ENCODE measurements at places on chromosomes 4 and X.

DNA sequence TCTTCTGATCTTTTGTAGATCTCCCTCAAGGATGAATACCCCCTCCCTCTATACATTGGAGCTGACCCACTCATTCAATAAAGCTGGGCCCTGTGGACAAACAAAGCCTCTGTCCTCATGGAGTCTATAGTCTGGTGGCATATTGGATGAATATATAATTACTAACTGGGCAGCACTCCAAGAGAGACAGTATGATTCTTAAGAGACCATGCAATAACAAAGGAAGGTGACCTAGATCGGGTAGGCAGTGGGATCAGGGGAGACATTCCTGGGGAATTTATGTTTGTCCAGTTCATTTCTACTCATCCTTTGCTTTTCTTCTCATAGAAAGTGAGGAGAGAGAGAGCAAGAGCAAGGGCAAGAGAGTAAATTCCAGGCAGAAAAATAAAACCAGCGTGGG lies 23.5 kb upstream of the CXCL13 start:
- DNase-seq = no peak

- DNase-seq = no peak
These were observed 1.7 kb upstream of the STIM2 start for GRCh38 chr4:26858947-26859401.

DNA sequence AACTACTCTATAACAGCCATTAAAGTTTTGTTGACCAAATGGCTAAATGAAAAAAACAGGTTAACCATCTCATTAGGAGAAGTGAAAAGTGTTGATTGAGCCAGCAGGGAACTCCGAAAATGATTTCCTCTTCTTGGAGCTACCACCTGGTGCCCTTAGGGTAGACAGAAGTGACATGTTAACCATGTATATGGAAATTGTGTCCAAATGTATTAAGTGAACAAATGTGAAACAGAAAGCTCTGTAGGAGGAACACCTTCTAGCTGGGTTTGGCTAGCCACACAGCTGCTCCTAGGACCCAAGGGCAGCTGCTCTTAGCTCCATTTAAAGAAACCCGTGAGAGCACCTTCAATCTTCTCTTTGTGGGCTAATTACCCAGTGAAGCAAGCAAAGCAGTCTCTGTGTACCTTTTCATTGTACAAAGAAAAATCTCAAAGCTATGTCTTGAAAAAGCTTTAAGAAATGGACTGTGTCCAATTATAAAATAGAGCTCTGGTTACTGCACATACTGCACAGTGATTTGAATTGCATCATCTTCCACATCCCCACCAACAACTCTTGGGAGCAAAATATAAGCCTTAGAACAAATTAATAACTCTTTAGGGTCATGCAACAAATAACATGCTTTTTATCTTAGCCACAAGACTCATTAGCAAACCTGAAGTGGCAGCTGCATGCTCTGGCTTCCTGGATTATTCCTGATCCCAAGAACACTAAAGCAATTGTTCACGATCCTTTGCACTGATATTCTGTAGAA lies 59.2 kb upstream of the PARM1 start:
- no peak for DNase-seq

GRCh38 chrX:47623540-47624027 lies 3.9 kb upstream of the SYN1 start:
- peak; percentile 72 for DNase-seq

GRCh38 chrX:39944416-39944815 lies 153.3 kb downstream of the BCOR start:
- DNase-seq = no peak

DNA sequence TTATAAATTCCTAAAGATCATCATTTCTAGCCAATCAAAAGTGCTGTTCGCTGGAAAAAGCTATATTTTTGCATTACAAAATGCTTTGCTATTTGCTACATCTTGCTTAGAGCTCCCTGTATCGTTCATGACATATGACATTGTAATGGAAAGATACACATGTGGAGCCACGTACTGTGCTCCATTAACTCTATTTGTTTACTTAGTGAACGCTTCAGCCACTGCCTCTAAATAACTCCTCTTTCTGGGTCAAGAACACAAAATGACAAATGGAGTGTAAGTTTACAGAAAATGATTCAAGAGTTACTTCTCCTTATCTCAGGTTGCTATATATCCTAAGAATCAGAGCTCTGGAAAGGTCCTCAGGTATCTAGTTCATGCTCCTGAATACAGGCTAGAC lies 329.1 kb upstream of the SMIM31 start:
- DNase-seq = no peak

DNA sequence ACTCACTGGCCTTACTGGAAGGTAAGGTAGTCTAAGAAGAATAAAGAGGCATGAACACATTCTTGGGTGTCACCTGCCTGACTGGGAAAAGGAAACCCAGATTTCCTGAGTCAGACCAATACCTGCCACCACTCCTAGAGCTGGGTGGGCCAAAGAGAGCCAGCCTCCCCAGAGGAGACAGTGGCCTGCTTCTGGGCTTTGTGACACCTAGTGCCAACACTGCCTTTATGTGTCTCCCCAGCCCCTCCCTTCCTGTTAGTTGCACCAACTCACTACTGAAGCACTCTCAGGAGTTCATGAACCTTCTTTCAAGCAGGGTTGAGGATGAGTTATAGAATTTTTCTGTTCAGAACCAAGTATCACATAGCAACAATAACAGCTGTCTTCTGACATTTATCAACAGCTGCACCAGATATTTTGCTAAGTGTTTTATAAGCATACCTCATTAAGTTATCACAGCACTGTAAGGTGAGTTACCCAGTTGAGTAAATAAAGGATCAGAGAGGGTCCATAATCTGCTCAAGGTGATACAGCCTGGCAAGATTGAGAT lies 77.6 kb upstream of the ETNPPL start:
- DNase-seq = no peak

DNA sequence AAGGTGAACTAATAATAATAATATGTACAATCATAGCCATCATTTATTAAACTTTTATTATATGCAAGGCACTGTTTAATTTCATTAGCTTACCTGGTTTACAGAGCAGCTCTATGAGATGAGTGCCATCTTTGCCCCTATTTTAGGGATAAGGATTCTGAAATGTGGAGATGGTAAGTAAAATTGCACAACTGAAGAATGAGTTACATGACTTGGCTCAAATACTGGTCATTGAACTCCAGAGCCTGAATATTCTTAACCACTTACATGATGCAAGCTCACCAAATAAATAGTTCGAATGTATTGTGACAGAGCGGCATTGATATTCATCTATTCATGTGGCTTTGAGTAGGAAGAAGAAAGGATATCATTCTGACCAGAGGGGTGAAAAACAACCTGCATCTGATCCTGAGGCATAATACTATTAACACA lies 11.7 kb downstream of the ALB start:
- no peak for DNase-seq

DNA sequence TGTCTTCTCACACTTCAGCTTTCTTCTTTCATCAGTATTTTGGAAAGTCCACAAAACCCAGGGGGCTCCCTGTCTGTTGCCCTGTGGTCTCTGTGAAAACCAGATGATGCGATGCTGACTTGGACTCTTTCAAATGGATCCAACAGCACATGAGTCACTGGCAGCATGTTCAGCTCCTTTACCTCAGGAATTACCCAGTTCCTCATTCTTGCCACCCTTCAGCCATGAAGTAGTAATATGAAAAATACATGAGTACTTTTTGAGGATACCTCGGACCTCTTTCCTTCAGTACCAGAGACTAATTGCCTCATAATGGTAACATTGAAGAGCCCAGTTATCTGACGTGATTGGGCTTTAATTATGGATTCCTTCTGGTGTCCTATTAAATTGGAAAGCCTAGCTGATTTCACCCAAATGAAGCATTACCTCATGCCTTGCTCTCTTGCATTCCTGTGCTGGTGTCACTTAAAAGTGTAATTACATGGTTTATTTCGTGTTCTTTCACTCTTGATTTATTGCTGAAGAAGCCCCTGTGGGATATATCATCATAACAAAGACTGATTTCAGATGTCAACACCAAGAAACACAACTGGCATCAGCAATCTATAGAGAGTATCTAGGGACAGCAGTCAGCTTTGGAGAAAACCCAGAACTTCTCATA lies 63.4 kb downstream of the NFKB1 start:
- no peak for DNase-seq

DNA sequence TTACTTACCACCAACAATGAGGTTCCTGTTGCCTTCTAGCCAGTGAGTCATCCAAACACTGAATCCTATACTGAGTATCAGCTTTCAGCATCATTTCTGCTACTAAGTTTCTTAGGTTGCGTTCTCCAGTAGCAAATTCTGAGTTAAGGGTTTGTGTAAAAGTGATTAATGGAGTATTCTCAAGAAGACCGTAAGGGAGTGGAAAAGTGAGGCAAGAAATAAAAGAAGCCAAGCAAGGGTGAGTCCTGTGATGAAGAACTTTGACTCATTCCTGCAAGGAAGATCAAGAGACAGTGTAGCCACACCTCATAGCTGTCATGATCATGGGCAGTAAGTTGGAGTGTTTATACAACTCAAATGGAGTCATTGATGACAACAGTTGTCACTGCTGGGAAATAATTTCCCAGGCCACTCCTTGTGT lies 446.2 kb downstream of the RAPGEF2 start:
- DNase-seq = no peak

GRCh38 chr4:74545448-74545847 lies 100.5 kb downstream of the AREG start:
- DNase-seq = no peak

- DNase-seq = no peak
These were observed 104.3 kb downstream of the USP46 start for GRCh38 chr4:52554612-52555355.

DNA sequence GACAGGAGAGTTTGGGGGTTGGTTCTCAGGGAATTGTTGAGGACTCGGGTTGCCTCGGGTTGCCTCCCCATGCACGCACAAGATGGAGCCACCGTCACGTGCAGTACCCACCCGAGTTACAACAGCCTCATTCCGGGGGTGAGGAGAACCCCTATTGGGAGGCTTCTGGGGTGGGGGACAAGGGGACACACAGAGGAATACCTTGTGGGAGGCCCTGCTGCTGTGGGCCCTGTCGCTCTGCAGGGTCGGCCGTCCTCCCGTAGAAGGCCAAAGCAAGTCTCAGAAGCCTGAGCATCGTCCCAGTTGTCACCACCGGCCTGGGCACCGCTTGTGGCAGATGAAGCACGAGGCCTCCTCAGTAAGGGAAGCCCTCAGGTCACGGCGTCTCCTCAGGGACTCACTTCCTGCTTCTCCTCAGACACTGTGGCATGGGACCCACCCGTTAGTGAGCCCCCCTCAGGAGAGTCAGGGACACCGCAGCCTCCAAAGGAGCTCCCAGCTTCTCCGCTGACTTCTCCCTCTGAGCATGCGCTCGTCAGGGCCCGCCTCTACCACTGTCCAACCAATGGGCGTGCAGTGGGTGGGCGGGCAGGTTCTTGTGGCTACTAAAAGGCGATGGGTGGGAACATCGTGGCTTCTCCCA lies at the start of gene CT55:
Gene CT55 (minus strand): TSS at position 522 of the 643 bp plus-strand sequence. CDS start 227 bp downstream, at position 295.
- DNase-seq = no peak

DNA sequence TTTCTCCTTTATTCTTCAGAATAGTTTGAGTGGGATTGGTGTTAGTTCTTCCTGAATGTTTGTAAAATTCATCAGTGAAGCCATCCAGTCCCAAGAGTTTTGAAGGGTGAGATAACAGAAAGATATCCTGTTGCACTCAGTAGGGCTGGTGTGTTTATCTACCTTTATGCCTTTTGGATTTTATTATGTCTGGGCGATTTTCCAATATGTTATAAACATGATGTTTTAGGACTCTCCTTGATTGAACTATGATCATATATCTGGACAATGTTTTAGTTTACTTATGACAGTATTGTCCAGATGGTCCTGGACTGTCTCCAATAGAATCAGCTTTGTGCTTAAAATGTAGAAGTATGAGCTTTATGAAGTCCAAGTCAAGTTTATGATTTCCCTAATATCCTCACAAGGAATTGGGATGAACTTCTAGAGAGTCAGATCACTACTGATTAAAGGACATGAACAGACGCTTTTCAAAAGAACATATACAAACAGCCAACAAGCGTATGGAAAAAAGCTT lies 77.6 kb upstream of the ITM2A start:
- no peak for DNase-seq

GRCh38 chrX:126770179-126770578 lies 49.4 kb upstream of the PRR32 start:
- no peak for DNase-seq

DNA sequence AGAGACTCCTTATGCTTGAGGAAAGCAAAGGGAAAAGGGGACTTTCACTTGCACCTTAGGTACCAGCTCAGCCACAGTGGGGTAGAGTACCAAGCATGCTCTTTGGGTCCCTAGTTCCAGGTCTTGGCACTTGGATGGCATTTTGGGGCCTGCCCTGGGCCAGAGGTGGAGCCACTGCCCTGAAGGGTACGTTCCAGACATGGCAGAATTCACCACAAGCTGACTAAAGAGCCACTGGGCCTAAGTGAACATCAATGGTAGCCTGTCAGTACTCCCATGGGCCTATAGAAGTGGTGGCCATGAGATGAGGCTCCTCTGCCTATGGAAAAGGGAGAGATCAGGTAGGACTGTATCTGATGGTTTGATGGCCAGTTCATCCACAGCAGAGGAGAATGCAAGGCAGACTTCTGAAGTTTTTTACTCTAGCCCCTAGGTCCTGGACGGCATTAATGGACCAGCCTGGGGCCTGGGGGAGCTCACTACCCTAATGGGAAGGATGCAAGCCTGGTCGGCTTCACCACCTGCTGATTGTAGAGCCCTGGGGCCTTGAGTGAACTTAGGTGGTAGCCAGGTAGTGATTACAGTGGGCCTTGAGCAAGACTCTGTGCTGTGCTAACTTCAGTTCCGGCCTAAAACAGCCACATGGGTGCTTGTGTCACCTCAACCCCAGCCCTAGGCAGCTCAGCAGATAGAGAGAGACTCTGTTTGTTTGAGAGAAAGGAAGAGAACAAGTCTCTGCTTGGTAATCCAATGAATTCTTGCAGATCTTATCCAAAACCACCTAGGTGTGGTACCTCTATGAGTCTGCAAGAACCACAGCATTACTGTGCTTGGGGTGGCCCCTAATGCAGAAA lies 19.8 kb upstream of the HSFX4 start:
- no peak for DNase-seq

DNA sequence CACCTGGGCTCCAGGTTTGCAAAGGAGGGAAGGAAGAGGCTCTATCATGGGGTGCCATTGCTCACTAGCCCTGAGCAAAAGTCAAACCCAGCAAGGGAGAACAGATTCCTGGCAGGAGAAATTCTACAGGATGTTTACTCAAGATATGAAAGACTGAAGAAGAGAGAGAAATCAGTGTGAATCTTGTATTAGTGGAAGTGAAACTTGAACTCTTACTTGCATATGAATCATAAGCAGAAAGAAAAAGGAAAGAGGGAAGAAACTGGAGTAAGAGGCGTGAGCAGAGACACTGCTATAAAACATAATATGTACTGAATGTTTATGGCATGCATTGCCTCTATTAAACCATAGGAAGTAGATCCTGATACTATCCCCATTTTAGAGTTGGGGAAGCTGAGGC lies 60.9 kb downstream of the C4orf46 start:
- DNase-seq = no peak

- DNase-seq = no peak
These were observed 102.0 kb upstream of the ZNF827 start for GRCh38 chr4:146040623-146041022.

GRCh38 chr4:48005781-48006180 lies 10.7 kb downstream of the CNGA1 start:
- DNase-seq = no peak

GRCh38 chrX:3504916-3505315 lies 158.5 kb upstream of the MXRA5 start:
- no peak for DNase-seq

- no peak for DNase-seq
These were observed 90.9 kb upstream of the BANK1 start for GRCh38 chr4:101699441-101700124.
